ENCODE measurements at places on chromosomes 4 and X.

GRCh38 chr4:42329421-42329820 lies 67.9 kb upstream of the SHISA3 start:
- no peak for DNase-seq

DNA sequence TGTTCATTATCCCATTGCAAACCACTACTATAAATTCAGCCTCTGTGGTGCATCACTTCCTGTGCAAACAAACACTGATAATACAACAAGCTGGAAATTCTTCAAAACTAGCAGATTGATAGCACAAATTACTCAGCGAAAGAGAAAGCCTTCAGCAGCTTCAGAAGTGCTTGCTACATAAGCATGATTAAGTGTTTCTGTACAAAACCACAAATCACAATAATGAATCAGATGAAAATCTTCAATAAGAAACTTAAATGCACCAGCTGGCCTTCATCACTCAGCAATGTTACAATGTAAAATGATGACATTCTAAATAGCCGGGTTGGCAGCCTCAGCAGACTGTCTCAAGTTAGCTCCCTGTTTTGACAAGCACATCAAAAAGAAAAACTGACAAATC lies 262.2 kb downstream of the SPOCK3 start:
- DNase-seq = no peak

DNA sequence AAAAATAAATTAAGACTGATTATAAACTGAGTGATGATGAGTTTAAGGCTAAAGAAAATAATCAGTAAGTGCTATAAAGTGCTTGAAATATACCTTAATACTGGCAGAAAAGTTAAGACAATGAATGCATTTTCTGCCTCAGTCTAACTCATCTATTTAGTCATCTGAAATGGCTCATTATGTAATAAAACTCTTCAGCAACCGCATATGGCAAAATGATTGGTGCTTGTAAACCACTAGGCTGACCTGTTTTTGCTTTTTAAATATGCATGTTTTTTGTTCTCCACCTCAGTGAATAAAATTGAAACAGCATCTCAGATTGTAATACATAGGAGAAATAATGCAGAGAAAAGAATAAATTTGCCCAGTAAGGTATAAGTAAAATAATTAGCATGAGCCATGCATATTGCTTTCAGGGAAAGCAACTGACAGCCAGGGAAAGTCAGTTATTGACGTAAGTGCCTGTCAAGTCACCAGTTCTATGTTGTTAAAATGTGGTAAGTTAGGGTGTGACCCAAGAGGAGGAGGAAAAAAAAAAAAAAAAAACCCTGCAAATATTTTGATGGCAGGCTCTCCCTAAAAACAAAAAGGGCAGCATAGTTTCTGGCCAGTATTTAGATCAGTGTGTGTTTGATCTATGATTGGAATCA lies 167.5 kb downstream of the PALLD start:
- no peak for DNase-seq

GRCh38 chr4:47913861-47914219 lies 543 bp downstream of the NFXL1 start:
- DNase-seq = peak; percentile 37

- DNase-seq = no peak
Observed at GRCh38 chr4:124519196-124519595, 193.3 kb downstream of the ANKRD50 start.

DNA sequence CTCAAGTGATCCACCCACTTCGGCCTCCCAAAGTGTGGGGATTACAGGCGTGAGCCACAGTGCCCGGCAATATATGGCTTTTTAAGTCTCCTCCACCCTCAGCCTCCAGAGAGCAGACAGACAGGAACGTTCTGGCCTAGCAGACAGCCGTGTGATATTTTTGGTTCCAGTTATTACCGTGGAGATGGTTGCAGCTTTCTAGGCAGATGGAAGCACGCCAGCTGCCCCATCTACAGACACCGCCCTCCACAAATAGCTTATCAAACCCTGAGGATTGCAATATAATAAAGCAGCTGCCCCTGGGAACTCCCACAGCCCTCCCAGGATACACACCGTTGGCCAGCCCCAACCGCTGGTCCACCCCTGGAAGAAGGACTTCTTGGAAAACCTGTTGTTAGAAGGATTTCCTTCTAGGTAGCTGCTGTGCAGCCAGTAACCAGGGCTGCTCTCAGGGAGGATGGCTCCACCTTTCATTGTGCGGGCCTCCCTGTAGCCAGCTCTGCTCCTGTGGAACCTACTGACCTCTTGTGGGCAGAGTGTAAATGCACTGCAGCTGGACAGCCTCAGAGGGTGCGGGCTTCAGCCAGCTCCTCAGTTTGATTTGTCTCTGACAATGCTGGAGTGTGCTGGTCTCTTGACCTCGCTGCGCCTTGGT lies 44.0 kb downstream of the SLC25A5 start:
- DNase-seq = no peak

GRCh38 chrX:56804867-56805266 lies 75.8 kb downstream of the NBDY start:
- DNase-seq = no peak

GRCh38 chr4:99117876-99118693 lies 26.0 kb downstream of the ADH4 start:
- no peak for DNase-seq

- DNase-seq = no peak
Observed at GRCh38 chrX:13489454-13489853, 79.9 kb upstream of the EGFL6 start.
